ENCODE measurements at places on chromosomes 11 and 22.

DNA sequence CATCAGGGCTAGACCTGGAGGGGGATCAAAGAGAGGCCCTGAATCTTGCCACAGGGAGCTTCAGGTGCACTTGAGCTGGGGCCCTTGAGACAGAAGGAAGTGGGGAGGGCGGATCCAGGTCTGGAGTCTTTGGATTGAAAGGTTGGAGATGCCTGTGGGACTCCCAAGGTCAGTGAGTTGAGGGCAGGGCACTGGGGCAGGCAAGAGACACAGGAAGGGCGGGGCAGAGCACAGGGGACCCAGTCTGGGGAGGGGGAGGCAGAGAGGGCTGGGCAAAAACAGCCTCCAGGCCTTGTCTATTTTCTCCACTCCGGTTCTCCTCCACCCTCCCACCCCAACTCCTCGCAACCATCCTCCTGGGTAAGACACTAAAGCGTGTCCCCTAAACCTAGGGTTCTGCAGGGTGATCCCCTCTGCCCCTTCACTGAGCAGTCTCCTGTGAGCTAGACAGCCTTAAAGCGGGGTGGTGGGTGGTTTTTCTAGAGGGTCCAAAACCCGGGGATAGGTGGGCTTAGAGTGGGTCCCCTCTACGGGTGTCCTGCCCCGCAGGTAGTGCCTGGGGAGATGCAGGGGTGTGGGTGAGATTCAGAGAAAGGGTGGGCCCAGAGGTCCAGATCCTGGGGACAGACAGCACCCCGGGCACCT lies 38.6 kb upstream of the CELSR1 start:
- no peak for DNase-seq

DNA sequence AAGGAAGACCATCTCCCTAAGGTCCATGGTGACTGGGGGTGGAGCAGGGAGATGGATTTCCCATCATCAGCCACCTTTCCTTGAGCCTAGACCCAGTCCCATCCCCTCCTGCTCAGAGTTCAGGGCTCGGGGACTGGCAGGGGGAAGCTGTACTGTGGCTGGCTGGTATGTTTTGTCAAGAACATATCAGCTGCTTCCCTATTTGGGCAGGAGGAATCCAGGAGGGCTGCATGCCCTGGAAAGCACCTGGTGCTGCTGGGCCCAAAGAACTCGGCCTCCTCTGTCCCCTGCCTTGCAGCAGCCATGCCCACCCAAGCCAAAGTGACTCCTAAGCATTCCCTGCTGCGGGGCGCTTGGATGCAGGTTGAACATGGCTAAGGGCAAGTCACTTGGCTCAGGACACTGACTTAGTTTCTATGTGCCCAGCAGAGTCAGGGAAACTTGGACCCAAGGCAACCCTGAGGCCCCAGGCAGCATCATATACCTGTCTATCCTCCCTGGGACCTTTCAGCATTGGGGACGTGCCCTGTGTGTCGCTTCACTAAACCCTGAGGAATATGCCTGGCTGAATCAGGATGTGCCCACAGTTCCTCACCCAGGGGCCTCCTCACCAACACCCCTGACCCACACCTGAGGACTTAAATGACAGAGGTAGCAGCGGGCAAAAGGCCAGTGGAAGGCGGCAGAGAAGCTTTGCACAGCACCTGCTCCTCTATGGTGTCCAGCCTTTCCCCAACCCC lies 43.1 kb downstream of the BUD13 start:
- no peak for DNase-seq

- no peak for DNase-seq
Measured at GRCh38 chr11:92751594-92751993, 217.9 kb upstream of the MTNR1B start.

- no peak for DNase-seq
Measured at GRCh38 chr11:45321669-45322068, 35.5 kb upstream of the SYT13 start.

DNA sequence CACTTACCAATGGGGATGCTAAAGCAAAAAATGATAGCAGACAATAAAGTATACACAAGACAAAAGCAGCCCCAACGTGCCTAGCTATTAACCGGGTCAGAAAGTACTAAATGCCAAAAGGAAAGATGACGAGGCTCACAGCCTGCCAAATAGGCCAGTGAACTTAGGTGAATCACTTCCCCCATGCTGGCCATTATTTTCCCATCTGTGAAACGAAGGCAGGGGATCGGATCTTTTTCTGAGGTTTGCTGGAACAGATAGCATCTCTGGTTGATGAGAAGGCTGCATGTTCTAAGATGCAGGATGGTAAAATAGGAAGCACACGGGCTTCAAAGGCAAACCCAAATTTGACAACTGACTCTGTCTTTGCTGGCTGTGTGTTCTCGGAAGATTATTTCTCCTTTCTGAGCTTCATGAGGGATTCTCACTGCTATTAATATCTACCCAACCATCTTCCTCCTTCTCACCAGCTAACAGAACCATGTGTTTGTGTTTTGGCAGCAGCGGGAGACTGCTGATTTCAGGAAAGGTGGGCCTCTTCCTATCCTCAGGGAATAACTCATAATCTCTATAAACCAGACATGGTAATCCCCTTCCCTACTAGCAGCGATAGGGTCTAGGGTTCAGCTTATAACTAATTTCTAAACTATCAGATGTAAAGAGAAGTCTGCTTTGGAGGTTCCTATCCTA lies 390.7 kb downstream of the LARGE1 start:
- no peak for DNase-seq

DNA sequence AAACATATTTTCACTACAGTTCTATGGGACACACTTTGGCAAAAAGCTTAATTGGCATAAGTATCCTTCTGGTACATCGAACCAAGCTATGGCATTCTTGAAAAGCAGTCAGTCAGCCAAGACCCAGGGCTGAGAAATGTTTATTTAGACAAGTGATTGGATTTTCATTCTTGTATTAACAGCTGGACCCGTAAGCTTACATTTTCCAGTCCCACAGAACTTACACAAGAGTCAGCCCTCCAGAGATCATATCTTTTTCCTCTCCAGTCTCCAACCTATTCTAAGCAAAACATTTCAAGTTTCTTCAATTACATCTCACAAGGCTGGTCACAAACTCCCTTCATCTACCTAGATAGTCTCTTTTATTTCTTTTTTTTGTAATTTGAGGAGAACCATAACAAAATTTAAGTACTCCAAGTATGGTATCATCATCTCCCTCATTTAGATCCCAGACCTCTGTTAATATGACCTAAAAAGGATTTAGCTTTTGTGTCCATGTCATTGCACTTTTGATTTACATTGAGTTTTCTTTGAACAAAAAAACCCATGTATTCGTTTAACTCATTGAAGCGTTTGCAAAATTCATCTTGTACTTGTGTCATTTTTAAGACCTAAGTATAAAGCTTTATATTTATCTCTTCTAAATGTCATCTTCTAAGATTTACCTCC lies 67.9 kb upstream of the GRK3 start:
- DNase-seq: no peak
